Progenitor cell of endocrine pancreas (in vitro differentiated cells): ENCODE measurements at places on chromosomes 2 and 18.

DNA sequence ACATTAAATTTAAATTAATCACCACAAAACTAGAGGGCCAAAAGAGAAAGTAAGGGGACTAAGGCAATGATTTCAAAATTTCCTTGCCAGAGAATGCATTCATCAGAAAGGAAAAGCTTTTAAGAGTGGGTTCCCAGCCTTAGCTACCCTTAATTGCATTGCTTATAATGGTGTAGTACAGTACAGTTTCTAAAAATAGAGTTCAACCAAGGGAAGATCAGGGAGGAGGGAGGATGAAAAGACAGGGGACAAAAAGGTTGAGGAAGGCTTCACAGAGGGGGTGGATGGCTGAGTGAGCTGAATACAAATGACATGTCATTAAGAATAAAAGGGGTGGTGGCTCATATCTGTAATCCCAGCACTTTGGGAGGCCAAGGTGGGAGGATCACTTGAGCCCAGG, 119.9 kb downstream of the RBMS1 start:
- H3K4me1 ChIP-seq: peaks cover 20% of the 10 kb centered on the region
- no peaks in the 10 kb centered on the region for H3K36me3 ChIP-seq
- H3K4me3 ChIP-seq: no peak overlapping the region

DNA sequence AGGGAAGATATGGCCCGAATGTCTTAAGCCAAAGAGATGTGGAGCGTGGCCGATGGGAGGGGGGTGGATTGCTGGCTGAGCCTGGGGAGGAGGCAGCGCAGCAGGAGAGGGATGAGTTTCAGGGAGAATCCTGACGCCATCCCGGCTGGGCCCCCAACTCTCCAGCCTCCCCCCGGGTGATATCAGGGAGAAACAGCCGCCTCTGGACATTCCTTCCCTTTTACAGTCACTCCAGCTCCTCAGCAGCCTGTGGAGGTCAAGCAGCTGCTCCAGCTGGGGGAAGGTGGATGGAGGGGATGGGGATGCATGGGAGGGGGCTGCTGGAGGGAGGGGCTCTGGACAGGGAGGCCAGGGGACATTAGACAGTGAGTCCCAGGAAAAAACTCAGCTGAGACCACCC, 9.5 kb upstream of the DES start:
- H3K4me1 ChIP-seq: no peaks in the 10 kb centered on the region
- no peaks in the 10 kb centered on the region for H3K36me3 ChIP-seq
- H3K27ac ChIP-seq: no peak overlapping the region
- H3K4me3 ChIP-seq: no peak overlapping the region
- no peak for DNase-seq

DNA sequence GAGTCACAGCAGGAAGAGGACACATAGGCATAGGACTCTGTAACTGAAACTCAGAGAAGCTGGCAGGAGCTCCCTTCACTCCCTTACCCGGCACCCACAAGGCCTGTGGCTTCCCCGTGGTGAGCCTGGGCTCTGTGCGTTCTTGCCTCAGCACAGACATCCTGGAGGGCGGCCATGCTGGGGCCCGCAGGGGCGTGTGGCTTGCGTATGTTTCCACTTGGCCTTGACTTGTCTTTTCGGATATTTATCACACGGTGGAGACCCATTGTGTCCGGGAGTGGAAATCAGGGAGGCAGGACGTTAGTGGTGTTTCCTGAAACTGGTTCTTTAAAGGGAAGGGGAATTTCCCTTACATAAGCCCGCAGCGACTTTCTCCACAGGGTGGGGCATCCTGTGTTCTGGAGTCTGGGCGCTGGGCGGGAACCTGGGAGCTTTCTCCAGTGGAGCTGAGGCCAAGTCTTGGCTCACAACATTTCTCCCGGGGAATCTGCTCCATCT, 49.9 kb upstream of the EML6 start:
- peaks cover 7% of the 10 kb centered on the region for H3K27me3 ChIP-seq
- H3K27ac ChIP-seq: peak overlapping the region; percentile 90
- DNase-seq: no peak

DNA sequence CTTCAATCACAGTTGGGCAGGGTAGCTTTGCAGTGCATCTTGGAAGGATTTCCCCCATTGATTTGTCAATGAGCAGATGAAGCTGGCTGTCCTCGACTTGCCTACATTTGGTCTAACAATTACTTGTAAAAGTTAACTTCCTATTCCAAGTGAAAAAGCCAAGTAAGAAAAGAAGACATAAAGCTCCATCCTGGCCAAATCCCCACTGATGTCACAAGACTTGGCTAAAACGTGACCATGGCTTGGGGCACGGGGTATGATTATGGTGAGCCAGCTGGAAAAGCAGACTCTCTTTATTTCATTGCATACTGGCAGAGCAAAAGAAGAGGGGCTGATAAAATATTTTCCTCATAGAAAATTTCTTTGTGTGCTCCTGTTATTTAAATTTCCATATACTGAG, 25.4 kb upstream of the PID1 start:
- H3K27ac ChIP-seq: no peak overlapping the region
- no peak overlapping the region for H3K4me3 ChIP-seq
- no peak for DNase-seq
- peaks cover 6% of the 10 kb centered on the region for H3K27me3 ChIP-seq

DNA sequence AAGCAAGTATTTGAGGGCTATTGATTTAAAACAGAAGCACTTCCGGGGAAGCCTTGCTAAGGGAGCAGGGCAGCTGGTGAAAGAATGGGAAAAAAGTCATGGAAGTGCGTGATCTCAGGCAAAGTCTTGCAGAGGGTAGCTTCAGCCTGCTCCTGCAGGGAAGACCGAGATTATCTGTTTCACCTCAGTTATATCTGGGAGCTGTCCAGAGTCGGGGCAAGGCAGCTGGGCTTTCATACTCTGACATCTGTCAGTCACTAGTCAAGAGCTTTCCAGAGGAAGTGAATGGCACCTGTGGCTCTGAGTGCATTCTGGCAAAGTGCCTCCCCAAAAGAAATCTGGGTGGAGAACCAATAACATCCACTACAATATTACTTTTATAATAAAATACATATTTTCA, 8.7 kb downstream of the NXPH2 start:
- H3K27me3 ChIP-seq: no peaks in the 10 kb centered on the region
- no peak for DNase-seq
- peaks cover 18% of the 10 kb centered on the region for H3K4me1 ChIP-seq
- no peak overlapping the region for H3K4me3 ChIP-seq

- no peak overlapping the region for H3K27ac ChIP-seq
- peaks cover 1% of the 10 kb centered on the region for H3K4me1 ChIP-seq
- no peak for DNase-seq
- H3K36me3 ChIP-seq: peaks cover 1% of the 10 kb centered on the region
These were observed 110.6 kb downstream of the PRELID3A start for GRCh38 chr18:12518326-12518725.

- H3K4me1 ChIP-seq: peaks cover 9% of the 10 kb centered on the region
- H3K4me3 ChIP-seq: no peak overlapping the region
- no peaks in the 10 kb centered on the region for H3K36me3 ChIP-seq
These were observed 636.2 kb downstream of the NRXN1 start for GRCh38 chr2:50395605-50396297.

- H3K4me1 ChIP-seq: peaks cover 17% of the 10 kb centered on the region
- no peak for DNase-seq
- H3K27me3 ChIP-seq: no peaks in the 10 kb centered on the region
- H3K4me3 ChIP-seq: no peak overlapping the region
- H3K27ac ChIP-seq: no peak overlapping the region
- peaks cover 3% of the 10 kb centered on the region for H3K36me3 ChIP-seq
These were observed 462.8 kb downstream of the MEIS1 start for GRCh38 chr2:66897691-66898150.

DNA sequence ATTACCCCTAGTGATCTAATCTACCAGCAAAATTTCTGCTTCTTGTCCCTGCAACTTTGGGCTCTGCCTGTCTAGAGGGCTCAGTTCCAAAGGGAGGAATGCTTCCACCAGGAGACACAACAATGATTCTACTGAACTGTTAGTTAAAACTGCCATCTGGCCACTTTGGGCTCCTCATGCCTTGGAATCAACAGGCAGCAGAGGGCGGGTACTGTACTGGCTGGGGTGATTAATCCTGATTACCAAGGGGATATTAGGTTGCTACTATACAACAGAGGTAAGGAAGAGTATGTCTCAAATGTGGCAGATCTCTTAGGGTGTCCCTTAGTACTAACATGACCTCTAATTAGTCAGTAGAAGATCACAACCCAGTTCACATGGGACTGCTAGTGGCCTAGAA, 21.4 kb downstream of the HADHA start:
- H3K27ac ChIP-seq: no peak overlapping the region
- H3K36me3 ChIP-seq: peaks cover 34% of the 10 kb centered on the region
- peaks cover 2% of the 10 kb centered on the region for H3K4me1 ChIP-seq

DNA sequence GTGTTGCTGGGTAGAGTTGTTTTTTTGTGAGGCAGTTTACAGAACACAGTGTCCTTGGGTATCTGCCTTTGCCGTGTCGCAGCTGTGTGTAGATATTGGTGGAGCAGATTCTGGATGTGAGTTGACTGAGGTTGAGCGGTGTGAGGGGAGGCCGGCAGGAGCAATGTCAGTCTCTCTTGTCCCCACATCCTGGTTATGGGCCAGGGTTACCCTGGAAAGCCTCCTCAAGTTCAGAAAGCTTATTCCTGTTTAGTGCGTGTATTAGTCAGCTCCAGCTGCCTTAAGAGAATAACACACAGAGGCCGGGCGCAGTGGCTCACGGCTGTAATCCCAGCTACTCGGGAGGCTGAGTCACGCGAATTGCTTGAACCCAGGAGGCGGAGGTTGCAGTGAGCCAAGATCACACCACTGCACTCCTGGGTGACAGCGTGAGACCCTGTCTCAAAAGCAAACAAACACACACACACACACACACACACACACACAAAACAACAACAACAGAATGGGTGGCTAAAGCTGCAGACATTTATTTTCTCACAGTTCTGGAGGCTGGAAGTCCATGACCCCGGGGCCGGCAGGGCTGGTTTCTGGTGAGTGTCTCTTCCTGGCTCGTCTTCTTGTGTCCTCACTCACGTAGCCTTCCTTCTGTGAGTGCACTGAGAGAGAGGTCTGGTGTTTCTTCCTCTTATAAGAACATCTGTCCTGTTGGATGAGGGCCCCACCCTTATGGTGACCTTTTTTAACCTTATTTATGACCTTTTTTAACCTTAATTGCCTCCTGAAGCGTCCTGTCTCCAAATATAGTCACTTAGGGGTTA, 5.1 kb downstream of the NCK2 start:
- H3K4me1 ChIP-seq: peaks cover 47% of the 10 kb centered on the region
- no peak for DNase-seq
- H3K27me3 ChIP-seq: no peaks in the 10 kb centered on the region
- peaks cover 16% of the 10 kb centered on the region for H3K36me3 ChIP-seq
- peak overlapping the region; percentile 47 for H3K27ac ChIP-seq
- no peak overlapping the region for H3K4me3 ChIP-seq

DNA sequence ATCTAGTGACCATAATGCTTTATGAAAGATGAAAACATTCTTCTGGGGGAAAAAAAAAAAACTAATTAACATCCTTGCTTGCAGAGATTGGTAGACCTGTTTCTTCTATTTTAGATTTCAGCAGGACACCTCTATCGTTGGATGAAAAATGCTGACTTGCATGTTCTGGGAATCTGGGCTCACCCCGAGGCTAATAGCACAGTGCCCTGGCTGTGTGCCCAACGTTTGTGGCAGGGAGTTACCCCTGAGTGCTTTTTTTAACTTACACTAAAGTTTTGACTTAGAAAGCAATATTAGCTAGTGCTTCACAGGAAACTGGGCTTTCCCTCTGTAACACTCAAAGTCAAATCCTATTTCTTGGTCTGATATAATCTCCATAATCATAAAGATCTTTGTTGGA, 233.2 kb downstream of the SLC8A1 start:
- no peak for DNase-seq
- no peak overlapping the region for H3K4me3 ChIP-seq
- H3K36me3 ChIP-seq: no peaks in the 10 kb centered on the region
- no peaks in the 10 kb centered on the region for H3K4me1 ChIP-seq
- no peak overlapping the region for H3K27ac ChIP-seq

- no peaks in the 10 kb centered on the region for H3K36me3 ChIP-seq
- DNase-seq: no peak
- H3K4me3 ChIP-seq: no peak overlapping the region
- H3K4me1 ChIP-seq: no peaks in the 10 kb centered on the region
- no peaks in the 10 kb centered on the region for H3K27me3 ChIP-seq
These were observed 62.7 kb upstream of the TANC1 start for GRCh38 chr2:158905784-158906183.

DNA sequence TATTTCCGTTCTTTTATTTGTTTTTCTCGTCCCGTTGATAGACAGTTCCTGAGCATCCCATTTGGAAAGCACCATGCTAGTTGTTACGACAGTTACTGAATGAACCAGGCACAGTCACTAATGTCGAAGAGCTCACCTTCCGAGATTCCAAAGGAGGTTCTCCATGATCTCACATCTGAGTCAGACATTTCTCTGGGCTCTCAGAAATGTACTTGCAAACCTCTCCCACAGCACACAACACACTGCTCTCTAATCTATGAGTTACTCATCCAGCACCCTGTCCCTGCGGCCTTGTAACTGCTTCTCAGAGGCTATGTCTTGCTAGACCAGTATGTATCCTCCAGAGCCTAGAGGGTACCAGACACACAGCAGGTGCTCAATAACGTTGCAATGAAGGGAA, 174.7 kb downstream of the DNER start:
- H3K27ac ChIP-seq: no peak overlapping the region
- no peaks in the 10 kb centered on the region for H3K27me3 ChIP-seq
- no peaks in the 10 kb centered on the region for H3K36me3 ChIP-seq
- H3K4me3 ChIP-seq: no peak overlapping the region
- no peaks in the 10 kb centered on the region for H3K4me1 ChIP-seq

DNA sequence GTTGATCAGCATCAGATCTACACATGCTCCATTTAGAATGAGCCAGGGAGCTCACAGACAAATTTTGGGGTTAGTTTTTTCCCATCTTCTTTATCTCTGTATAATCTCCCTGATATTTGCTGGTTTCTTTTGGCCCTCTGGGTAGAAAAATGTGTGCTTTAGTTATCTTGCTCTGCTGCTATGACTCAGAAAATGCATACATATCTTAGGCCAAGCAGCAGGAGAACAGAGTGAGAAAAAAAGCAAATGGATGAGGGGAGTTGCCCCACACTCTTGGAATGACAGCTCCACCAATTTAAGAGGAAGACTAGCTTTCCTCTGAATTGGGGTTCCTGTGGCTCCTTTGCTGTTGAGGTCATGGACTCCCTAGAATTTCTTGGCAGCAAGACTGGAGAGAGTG, 331.8 kb downstream of the KCNJ3 start:
- peaks cover 2% of the 10 kb centered on the region for H3K4me1 ChIP-seq
- peaks cover 2% of the 10 kb centered on the region for H3K36me3 ChIP-seq
- no peak overlapping the region for H3K4me3 ChIP-seq
- no peak overlapping the region for H3K27ac ChIP-seq
- no peak for DNase-seq
- H3K27me3 ChIP-seq: no peaks in the 10 kb centered on the region

DNA sequence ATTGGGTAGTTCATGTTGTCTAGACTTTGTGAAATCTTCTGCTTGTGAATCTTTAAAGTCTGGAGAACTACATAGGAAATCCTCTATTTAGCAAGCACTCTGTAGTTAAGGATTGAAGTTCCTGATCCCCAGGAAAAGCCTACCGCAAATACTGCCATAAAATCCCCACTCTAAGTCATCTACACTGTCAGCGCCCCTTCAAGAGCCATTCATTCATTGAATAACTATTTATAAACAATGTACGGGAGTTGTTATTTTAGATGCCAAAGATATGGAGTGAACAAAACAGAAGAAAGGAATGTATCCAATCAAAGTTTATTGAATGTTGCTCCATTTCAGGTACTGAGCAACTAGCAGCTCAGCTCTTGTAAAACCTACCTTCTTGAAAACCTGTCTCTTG, 36.5 kb upstream of the SLC39A10 start:
- H3K4me1 ChIP-seq: peaks cover 6% of the 10 kb centered on the region
- no peaks in the 10 kb centered on the region for H3K27me3 ChIP-seq
- DNase-seq: no peak

- H3K27me3 ChIP-seq: no peaks in the 10 kb centered on the region
- H3K36me3 ChIP-seq: no peaks in the 10 kb centered on the region
- no peak for DNase-seq
- H3K4me3 ChIP-seq: no peak overlapping the region
These were observed 315.6 kb downstream of the HRH4 start for GRCh38 chr18:24776019-24776418.
